NCI-H187 treated with DMSO at 0.1 percent for 48 hours (cell line): ENCODE measurements at places on chromosomes 11 and 22.

GRCh38 chr11:113873236-113873626, 2.1 kb downstream of the USP28 start:
- DNase-seq, result no peak

DNA sequence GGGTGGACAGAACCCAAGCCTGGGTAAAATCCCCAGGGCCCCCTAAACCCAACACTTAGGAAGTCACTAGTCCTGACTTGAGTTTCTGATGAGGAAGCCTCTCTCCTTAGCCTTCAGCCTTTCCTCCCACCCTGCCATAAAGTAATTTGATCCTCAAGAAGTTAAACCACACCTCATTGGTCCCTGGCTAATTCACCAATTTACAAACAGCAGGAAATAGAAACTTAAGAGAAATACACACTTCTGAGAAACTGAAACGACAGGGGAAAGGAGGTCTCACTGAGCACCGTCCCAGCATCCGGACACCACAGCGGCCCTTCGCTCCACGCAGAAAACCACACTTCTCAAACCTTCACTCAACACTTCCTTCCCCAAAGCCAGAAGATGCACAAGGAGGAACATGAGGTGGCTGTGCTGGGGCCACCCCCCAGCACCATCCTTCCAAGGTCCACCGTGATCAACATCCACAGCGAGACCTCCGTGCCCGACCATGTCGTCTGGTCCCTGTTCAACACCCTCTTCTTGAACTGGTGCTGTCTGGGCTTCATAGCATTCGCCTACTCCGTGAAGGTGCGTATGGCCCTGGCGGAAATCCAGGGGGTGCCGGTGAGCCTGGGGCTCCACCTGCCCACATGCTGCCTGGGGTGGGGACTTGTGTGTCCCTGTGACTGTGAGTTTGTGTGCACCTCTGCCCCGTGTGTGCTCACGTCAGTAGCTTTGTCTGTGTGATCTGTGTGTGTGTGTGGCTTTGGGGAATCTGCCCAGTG, at the start of gene IFITM1:
TSS of gene IFITM1 (plus strand) at position 254 of the 767 bp plus-strand sequence. CDS start at position 385, 131 bp downstream.
- DNase-seq, result no peak

- no peak for DNase-seq
Measured at GRCh38 chr11:134034496-134035381, 34.1 kb upstream of the JAM3 start.

DNA sequence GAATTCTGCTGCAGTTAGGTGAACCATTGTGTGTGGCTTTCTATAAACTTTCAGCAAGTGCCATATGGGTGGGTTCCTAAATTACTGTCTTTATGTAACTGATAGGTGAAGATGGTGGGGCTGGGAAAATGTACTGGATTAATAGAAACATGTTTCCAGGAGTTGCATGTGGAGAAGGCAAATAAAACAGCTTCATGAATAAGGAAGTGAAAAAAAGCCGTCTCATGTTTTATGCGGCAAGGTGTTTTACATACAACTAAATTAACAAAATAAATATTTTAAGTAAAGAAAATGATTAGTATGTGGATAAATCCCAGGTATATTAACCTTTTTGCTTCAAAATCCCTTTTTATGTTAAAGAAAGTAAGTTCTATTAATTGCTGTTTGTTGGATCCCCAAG, 67.2 kb downstream of the EXT2 start:
- no peak for DNase-seq

DNA sequence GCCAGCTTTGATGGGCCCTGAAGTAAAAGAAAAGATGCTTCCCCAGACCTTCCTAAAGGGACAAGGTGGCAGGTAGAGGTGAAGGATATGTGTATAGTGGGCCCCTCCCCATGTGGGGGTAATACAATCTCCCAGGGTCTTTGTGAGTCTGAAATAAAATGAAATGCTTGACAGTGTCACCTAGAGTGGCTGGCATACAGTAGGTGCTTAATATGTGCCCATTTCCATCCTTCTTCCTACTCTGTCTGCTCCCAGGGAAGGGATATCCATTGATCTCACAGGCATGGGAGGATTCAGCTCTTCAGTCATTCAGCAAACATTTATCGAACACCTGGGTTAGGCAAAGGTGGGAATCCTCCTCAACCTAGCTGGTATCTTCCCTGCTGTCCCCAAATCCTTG, 6.1 kb upstream of the CREB3L1 start:
- DNase-seq, result no peak

- no peak for DNase-seq
Measured at GRCh38 chr11:76752321-76753143, 30.6 kb upstream of the TSKU start.

GRCh38 chr22:39928536-39929520, 27.9 kb downstream of the GRAP2 start:
- no peak for DNase-seq
